ENCODE measurements at places on chromosomes 7 and 10.

- DNase-seq = no peak
Observed at GRCh38 chr10:51960494-51960895, 261.1 kb upstream of the CSTF2T start.

DNA sequence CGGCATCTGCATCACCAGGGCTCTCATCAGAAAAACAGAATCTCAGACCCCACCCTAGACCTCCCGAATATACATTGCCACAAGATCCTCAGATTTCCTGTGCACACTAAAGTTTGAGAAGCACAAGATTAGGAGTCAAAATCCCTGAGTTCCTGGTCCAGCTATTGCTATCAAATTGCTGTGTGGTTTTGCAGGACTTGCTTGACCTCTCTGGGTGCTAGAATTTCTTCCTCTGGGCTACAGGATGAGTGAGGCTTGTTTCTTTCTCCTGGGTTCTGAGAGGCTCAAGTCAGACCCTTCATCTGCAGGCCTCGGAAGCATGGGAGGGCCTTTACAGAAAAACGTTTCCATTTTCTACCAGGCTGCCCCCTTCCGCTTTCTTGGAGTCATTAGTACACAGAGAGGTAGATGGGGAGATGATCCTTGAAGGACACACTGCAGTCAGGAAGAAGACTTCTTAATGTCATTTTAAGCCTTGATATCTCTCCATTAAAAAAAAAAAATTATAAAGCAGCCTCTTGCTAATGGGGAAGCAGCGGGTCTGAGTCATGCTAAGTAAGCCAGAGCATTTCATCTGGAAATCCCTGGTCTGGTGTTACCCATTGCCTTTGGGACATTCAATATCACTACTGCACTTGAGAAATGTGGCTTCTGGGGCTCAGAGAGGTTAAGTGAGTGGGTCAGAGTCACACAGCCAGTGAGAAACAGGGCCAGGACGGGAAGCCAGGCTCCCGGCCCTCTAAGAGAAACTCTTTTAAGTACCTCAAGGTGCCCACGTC, 173.5 kb downstream of the KCNMA1 start:
- no peak for DNase-seq

DNA sequence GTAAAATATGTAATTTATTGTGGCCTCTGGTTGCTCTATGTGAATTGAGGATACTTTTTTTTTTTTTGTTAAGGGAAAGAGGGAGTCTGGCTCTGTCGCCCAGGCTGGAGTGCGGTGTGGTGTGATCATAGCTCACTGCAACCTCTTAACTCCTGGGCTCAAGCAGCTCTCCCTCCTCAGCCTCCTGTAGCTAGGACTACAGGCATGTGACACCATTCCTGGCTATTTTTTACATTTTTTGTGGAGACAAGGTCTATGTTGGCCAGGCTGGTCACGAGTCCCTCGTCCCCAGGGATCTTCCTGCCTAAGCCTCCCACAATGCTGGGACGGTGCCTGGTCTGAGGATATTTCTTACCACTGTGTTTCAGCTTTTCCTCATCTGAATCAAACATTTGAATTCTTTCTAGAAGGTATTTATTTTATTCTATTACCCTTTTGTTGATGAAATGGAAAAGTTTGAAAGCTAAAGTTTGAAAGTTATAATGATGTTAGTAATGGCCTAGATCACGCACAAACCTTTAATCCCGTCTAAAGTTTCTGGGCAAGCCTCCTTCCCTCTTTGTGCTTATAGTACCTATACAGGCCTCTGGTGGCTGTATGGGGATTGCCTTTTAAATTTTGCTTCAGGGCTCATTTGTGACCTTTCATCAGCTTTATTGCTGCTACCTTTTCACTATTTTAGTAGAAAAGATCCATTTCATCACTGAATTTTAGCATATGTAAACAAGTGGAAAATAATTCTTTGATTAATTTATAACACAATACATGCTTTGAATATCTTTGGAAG, 2.0 kb downstream of the IFRD1 start:
- DNase-seq = peak; percentile 26

- no peak for DNase-seq
Observed at GRCh38 chr10:88198023-88198422, 334.6 kb downstream of the PTEN start.

- no peak for DNase-seq
Observed at GRCh38 chr10:122241836-122242235, 29.3 kb upstream of the BTBD16 start.

DNA sequence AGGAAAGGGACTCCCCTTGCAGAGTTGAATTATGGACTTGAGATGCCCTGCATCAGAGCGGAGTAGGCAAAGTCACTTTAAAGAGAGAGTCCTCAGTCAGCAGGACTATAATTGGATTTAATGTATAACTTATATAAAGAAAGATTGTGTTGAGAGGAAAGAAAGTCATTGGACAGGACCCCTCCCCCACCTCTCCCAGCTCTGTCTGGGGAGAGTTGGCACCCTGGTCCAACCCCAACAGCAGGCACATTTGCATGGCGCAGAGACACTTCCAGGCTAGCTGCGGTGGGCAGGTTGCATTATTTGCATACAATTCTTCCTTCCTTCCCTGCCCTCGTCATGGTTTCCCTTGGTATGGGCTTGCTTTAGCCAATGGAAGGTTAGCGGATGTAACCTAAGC, 46.1 kb upstream of the NPTX2 start:
- DNase-seq = no peak

GRCh38 chr10:128373071-128373749, 247.0 kb upstream of the MKI67 start:
- no peak for DNase-seq

Measured in ascending aorta (tissue), 2 donors.